HL-60 (cell line): ENCODE measurements at places on chromosomes 6 and 20.

DNA sequence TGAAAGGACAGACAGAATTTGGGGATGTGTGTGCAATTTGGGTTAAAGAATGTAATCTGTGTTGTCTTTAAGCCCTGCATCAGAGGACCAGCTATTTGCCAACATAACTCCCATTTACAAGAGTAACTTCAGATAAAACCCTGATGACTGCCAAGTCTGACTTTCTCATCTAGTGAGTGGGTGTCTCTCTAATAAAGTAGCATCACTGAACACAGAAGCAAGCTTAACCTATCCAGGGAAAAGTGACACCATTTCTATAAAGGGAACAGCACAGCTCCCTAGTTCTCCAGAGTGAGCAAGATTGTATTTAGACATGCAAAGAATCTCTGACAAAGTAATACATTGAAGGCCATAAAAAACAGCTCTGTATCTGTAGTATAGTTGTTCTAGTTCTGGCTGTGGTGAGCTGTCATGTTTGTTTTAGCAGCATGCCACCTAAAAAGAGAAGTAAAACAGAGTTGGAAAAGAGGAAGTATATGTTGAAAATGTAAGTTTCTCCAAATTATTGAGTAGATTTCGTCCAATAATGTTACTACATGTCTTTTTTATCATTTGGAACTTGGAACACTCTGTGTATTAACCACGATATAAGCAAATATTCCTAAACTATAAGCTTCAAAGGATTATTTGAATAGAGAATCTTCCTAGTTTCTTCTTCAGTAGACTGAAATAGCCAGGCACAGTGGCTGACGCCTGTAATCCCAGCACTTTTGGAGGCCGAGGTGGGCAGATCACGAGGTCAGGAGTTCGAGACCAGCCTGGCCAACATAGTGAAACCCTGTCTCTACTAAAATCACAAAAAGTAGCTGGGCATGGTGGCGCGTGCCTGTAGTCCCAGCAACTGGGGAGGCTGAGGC lies 8.8 kb upstream of the PIM1 start:
- peak; percentile 57 for DNase-seq

GRCh38 chr6:2103765-2104523 lies 141.5 kb downstream of the GMDS start:
- peak; percentile 44 for DNase-seq

DNA sequence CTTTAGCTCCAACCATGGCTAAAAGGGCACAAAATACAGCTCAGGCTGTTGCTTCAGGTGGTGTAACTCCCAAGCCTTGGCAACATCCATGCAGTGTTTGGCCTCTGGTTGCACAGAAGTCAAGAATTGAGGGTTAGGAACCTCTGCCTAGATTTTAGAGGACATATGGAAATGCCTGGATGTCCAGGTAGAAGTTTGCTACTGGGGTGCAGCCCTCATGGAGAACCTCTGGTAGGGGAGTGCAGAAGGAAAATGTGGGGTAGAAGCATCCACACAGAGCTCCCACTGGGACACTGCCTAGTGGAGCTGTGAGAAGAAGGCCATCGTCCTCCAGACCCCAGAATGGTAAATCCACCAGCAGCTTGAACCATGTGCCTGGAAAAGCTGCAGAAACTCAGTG lies 1453.8 kb upstream of the EYS start:
- DNase-seq = no peak

DNA sequence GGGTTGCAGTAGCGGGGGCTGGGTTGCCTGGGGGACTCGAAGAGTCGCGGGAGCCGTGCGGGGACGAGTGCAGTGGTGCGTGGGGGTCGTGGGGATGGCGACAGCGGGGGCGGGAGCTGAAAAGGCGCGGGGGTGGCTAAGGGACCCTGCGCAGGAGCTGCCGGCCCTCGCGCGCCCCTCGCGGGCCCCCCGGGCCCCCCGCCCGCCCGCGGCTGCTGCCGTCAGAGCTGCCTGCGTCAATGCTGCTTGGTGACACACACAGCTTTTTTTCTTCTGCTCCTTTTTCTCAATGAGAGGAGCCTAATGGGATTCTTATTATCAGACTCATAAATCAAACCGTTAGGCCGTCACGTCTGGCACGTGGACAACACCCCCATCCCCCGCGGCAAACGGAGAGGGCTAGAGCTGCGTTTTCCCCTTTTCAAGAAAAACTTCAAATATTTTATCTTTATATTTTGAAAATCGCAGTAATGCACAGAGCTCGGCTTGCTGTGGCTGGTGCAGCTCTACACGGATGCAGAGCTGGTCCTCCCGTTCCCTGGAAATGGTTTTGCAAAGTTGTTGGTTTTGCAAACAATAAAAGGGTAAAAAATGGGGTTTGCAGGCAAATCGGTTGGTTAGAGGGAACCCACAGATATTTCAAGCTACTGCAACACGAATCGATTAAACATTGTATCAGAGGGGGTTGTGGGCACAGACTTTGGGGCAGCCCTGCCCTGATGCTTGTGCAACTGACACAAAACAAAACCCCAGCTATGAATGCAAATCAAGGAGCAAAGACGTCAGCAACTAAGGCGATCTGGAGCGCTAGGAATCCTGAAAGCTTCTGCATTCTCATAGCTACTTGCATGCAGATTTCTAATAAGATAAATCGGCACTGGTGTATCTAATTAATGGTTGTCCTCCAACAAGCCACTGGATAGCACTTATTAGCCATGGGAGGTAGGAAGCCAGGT lies 161.4 kb downstream of the TBXT start:
- DNase-seq = peak; percentile 0

DNA sequence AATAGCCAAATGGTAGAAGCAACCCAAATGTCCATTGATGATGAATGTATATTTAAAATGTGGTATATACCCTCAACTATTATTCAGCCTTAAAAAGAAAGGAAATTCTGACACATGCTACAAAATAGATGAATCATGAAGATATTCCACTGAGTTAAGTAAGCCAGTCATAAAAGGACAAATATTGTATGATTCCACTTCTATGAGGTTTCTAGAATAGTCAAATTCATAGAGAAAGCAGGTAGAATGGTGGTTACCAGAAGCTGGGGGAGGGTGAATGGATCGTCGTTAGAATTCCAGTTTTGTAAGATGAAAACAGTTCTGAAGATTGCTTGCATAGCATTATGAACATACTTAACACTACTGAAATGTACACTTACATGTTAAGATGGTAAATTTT lies 214.3 kb upstream of the MYLIP start:
- no peak for DNase-seq

DNA sequence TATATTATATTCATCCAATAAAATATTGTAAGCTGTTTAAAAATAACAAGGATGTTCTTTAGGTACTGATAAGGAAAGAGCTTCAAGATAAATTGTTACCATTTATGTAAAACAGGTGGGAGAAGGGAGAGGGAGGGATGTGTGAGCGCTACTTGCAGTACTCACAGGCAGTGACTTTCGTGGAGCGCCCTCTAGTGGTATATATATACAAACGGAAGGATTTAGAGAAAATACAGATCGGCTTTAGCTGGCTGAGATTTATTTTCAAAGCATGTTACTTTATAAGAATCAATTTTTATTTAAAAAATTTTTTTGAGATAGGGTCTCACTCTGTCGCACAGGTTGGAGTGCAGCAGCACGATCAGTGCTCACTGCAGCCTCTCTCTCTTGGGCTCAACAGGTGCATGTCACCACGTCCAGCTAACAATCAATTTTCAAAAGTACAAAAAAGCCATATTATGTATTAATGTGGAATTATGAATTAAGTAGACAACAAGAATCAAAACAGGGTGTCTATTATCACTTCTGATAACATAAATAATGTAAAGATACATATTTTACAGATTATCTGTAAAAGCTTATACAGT lies 3.3 kb upstream of the MOG start:
- DNase-seq = no peak

GRCh38 chr6:34236131-34236442 lies 586 bp upstream of the HMGA1 start:
- DNase-seq = peak; percentile 65

GRCh38 chr6:49626811-49627210 lies 9.8 kb downstream of the RHAG start:
- no peak for DNase-seq

DNA sequence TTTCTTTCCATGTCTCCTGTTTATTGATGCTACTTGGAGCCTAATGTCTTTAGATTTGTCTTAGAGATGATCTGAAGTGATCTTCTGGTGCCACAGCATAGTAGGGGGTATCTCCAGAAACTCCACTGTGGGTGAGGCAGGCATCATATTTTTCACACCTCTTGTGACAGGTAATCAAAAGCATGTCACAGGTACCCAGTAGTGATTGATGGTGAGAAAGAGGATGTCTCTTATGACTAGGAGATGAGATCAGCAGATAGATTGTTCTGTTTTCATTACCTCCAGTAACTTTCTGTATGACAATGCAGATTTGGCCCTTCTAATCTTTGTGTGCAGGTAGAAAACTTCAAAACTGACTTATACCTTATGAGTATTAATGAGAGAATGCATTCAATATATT lies 13.5 kb downstream of the NCOA7 start:
- no peak for DNase-seq

- no peak for DNase-seq
Observed at GRCh38 chr20:33411242-33411641, 9.9 kb upstream of the CDK5RAP1 start.

- DNase-seq = peak; percentile 21
Observed at GRCh38 chr6:37570482-37571133, 70.9 kb upstream of the CCDC167 start.

DNA sequence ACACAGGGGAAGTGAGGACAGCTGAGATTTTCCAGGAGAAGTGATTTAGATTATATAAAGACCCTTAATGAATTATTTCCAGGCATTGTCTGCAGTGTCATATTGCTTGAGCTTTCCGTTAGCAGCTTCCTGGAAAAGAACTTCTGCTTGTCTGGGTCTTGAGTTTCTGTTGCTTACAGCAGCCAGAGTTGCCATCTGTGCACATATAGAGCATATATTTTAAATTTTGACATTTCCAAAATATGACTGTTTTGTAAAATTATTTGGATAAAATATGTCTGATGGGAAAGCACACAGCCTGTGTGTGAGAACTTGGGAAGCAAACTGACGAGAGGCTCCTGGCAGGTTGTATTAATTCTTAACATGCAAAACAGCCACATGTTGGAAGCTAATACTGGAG lies 21.0 kb upstream of the NKX2-2 start:
- DNase-seq = no peak

GRCh38 chr6:20877008-20877937 lies 343.0 kb downstream of the CDKAL1 start:
- no peak for DNase-seq

DNA sequence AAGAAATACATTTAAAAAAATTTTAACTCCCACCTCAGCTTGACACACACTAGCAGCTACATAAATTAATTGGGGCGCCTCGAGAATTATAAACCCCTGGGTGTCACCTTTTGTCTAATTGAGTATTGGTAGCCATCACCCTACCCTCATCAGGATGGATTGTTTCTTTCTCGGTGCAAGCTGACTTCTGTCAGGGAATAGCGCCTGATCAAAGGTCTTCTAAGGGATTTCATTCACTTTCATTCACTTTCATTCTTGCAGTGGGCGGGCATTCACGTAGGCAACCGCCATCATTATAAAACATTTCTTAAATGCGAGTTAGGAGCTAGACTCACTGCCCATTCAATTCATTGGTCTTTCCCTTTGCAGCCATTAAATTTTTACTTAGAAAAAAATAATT lies 239.2 kb upstream of the SASH1 start:
- DNase-seq = no peak

DNA sequence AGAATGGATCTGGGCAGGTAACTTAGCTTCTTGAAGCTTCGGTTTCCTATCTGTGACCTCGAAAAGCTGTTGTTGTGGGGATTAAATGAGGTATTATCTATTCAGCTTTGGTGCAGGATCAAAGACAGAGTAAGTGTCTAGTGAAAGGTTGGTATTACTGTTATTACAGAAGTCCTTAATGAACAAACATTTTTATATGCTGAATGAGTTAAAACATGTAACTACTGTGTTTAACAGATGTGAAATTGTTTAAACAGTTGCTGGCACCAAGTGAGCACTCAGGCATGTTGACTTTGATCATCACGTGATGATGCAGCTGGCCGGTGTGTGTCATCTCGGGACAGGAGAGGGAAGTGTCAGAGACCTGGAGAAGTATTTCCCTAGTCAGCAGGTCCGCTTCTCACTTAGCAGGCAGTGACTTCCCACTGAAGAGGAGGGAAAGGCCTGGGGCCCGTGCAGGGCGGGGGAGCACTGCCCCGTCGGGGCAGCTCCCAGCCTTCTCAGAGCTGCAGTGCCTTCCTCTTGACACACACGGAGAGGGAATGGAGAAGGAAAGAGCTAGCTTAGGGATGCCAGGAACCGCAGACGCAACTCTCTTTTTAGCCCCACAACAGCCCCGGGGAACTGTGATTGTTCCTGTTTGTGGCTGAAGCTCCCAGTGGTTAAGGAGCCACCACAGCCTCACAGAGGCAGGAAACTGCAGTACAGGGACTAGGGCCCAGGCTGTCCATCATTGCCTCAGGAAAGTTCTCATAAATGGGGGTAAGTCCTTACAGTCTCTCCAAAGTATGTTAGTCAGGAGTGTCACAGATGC lies 18.0 kb downstream of the TUBB2A start:
- peak; percentile 79 for DNase-seq

- no peak for DNase-seq
Observed at GRCh38 chr6:137864812-137865508, 2.1 kb upstream of the TNFAIP3 start.

GRCh38 chr6:5763871-5764270 lies 242.9 kb downstream of the NRN1 start:
- no peak for DNase-seq

DNA sequence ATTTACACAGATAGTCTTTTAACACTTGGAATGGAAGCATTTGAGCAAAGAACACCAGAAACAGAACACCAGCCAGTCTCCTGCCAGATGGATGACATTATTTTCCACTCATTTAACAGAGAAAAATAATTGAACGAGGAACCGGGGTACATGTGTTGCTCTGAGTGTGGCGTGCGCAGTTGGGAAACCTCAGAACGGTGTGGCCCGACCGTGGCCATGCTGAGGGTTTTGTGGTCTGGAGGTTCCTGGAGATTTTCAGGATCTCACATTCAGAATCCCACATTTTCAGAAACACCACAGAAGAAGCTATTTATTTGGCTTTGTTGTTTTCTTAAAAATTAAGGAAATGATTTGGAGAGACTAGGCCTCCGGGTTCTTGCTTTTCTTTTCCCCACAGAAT lies 126.9 kb upstream of the QKI start:
- no peak for DNase-seq

DNA sequence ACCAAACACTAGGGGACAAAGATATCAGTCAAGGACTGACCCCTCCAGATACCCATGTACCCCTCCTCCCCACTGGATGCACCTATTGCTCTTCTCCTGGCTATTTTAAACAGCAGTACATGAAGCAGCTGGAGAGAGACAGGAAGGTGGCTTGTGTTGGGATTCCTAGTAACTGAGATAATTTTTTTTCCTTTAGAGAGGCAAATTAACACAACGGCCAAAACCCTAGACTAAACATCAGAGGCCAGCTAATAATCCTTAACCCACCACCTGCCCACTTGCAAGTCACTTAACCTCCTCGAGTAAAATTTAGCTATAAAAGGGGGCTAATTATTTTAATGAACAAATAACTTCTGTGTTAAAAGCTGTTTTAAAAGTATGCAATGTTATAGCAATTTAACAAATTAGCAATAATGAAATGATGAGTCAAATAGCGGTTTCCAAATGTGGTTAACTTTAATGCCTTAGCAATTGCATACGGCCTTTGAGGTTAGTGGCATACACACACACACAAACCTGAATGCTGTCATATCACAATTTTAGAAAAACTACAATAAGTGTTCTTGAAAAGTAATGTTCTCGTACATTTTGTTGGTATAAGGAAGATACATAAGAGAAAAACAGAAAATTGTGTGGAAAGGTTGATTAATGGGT lies 151.7 kb downstream of the FRK start:
- DNase-seq = no peak
